ENCODE measurements at places on chromosomes 2 and 18.
A peak's percentile ranks its signal among the peaks of the same experiment; 100 is the strongest.

- DNase-seq, result no peak
Measured at GRCh38 chr18:57835904-57836303, 32.8 kb upstream of the ATP8B1 start.

- DNase-seq, result no peak
Measured at GRCh38 chr18:44840058-44840790, 159.5 kb downstream of the SETBP1 start.

GRCh38 chr18:13455960-13456481, 237.5 kb downstream of the LDLRAD4 start:
- no peak for DNase-seq

GRCh38 chr2:32990556-32990955, 43.8 kb downstream of the LTBP1 start:
- DNase-seq, result peak; percentile 69

GRCh38 chr2:197010200-197011020, 83.9 kb upstream of the PGAP1 start:
- DNase-seq, result no peak

- no peak for DNase-seq
Measured at GRCh38 chr2:230592775-230593174, 119.9 kb upstream of the CAB39 start.

DNA sequence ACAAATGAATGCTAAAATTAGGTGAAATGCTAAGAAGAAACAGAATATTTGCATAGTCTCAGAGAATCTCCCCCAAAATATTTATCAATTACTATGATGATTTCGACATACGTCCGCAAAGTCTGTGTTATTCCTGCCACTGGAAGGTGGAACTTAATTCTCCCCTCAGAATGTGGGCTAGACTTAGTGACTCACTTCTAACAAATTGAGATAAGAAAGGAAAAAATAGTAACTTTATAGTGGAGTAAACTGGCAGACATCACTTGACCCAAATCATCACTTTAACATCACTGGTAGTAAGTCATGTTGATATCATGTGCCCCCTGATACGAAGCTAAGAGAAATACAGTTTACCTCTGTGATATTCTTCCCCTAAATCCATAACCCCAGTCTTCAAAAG, 23.5 kb downstream of the HADHB start:
- DNase-seq, result no peak

GRCh38 chr2:149100739-149101699, 62.5 kb downstream of the LYPD6B start:
- DNase-seq, result peak; percentile 6

Measured in mammary epithelial cell (primary cell).